Caudate nucleus (tissue), 63 donors: ENCODE measurements at places on chromosomes 11 and 22.

GRCh38 chr11:107275632-107276031 is 182.0 kb downstream of the CWF19L2 start:
- DNase-seq: no peak

GRCh38 chr11:75980031-75980430 is 165.0 kb downstream of the UVRAG start:
- DNase-seq: no peak

- no peak for DNase-seq
These were observed 77.2 kb downstream of the KCNQ1 start for GRCh38 chr11:2521733-2522630.

DNA sequence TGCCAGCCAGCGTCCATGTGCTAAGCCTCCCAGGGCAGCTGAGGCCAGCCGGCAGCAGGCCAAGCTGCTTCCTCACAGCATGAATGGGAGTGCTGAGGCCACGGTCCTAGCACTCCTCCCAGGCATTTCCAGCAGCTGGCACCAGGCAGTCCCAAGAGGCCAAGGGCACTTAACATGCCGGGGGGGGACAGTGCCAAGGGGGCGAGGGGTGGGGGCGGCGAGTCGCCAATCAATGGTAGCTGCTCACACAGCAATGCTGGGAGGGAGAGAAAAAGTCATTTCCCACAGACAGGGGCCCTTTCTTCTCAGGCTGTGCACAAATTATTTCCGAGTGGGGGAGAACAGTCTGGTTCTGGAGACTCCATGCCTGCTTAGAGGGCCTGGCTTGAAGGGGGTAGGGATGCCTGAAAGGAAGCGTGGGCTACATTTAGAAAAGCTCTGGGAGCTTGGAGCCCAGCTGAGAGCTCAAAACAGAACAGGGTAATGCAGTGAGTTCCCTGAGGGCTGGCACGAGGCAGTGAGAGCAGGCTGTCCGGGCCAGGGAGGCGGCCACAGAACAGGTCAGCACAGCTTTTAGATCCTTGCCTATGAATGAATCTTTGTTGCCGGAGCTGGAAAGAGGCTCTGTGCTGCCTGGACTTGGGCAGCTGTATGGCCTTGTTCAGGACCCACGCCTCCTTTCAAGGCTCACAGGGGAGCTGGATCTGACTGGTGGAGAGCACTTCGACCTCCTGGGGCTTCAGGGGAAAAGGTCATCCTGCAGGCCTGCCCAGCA is 14.4 kb upstream of the TBC1D10A start:
- peak; percentile 83 for DNase-seq

DNA sequence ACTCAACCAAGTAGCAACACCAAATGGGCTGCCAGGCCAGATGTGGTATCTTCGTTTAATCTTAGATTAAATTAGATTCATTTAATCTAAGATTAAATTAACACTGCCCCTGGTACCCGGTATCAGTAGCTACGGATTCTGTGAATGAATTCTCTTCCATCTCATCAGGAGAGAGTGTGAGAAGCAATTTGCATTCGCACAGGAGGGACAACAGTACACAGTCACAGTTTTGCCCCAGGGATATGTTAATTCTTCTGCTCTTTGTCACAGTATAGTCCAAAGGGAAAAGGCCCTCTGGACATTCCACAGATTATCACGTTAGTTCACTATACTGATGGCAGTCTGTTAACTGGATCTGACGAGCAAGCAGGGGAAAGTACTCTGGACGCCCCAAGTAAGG is 22.9 kb downstream of the ASCL2 start:
- no peak for DNase-seq

DNA sequence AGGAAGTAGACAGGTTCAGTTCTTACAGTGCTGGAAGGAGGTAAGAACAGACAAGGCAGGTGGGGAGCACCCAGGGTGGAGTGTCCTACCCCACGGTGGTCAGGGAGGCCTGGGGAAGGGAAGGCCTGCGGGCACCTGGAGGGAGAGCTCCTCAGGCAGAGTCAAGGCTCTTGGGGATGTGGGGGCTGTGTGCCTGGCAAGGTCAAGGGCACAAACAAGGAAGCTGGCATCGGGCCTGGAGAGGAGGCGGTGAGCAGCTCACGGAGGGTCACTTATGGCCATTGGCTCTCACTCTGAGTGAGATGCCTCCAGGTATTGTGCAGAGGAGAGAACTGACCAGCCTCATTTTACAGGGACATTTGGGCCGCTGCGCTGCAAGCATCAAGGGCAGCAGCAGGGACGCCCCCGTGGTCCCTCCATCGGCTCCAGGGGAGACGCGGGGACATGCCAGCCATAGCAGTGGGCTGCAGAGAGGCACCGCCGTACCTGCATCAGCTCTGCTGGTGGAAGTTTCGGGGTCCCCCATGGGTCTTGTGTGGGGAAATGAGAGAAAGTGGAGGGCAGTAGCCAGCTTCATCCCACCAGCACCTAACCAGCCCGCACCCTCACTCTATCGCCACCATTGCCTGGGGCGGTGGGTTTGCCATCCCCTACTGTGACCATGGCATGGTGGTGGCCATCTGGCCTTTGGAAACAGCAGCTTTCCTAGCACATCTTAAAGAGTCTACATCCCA is 37.5 kb upstream of the RTL6 start:
- DNase-seq: no peak

DNA sequence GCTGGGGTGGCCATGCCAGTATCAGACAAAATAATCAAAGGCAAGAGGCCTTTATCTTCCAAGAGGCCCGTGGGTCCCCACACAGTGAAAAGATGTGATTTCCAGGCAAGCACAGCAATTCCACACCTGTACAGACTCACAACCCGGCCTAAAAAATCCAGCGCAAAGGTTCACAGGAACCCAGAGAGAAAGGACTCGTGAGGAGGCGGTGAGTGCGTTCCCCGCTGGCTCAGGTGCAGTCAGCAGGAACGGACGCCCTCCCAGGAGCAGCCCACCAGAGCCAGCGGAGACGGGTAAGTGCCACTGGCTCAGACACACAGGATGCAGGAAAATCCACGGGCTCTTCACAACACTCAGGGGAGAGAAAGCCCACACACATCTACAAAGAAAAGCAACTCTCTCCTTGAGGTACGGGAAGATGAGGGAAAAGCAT is 4.4 kb downstream of the TOLLIP start:
- no peak for DNase-seq

- DNase-seq: no peak
These were observed 280.7 kb downstream of the TTC28 start for GRCh38 chr22:28398981-28399380.

DNA sequence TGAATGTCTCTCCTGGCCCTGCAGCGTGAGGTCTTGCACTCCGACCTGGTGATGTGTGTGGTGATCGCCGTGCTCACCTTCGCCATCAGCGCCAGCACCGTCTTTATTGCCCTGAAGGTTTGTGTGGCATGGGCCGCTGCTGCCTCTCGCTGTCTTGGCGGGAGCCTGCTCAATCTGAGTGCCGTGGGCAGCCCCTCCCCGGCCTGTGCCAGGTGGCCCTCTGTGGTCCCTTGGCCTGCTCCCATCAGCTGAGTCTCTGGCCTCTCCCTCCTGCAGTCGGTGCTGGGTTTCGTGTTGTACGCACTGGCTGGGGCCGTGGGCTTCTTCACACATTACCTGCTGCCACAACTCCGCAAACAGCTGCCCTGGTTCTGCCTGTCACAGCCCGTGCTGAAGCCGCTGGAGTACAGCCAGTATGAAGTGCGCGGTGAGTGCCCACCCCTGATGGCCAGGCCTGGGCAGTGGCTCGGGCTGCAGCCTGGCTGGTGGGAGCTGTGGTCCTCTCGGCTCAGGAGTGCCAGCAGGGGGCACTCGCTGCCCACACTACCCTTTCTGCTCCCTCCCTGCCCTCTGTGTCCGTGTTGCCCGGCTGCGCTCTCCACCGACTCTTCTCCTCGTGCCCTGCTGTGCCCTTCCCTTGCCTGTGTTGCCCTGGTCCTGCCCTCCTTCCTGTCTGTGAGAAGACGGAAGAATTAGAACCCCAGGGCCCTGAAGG is 10.2 kb downstream of the PCNX3 start:
- DNase-seq: no peak

- DNase-seq: no peak
These were observed 39.0 kb downstream of the RRAS2 start for GRCh38 chr11:14320020-14320419.
